Stimulated activated CD4-positive, alpha-beta T cell treated with anti-CD3 and anti-CD28 coated beads, Interleukin-15, amount 100 ng/mL, for 48 hours (primary cell): ENCODE measurements at places on chromosomes 11 and 22.

DNA sequence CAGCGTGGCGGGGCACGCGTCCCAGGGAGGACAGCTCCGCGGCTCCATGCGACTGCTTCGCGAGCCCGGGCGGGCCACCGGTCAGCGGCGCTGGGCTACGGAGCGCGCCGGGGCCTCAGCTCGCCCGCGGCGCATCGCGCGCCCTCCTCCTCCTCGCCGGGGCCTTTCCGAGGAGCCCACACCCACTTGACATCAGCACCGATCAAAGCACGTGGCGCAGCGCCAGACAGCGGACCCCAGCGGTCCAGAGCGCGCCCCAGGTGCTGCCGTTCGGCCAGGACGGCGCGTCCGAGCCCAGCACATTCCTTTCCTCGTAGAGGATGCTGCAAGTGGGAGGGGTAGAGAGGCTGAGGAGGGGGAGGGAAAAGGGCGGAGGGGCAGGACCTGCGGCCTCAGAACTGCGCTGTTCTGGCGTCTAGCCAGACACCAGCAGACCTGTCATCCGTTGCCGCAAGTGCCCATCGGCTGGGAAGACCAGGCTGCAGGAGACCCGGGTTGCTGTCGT lies 88.6 kb downstream of the PLEKHA7 start:
- DNase-seq = peak; percentile 25

- DNase-seq = no peak
Observed at GRCh38 chr11:123055191-123055901, 6.6 kb downstream of the HSPA8 start.

DNA sequence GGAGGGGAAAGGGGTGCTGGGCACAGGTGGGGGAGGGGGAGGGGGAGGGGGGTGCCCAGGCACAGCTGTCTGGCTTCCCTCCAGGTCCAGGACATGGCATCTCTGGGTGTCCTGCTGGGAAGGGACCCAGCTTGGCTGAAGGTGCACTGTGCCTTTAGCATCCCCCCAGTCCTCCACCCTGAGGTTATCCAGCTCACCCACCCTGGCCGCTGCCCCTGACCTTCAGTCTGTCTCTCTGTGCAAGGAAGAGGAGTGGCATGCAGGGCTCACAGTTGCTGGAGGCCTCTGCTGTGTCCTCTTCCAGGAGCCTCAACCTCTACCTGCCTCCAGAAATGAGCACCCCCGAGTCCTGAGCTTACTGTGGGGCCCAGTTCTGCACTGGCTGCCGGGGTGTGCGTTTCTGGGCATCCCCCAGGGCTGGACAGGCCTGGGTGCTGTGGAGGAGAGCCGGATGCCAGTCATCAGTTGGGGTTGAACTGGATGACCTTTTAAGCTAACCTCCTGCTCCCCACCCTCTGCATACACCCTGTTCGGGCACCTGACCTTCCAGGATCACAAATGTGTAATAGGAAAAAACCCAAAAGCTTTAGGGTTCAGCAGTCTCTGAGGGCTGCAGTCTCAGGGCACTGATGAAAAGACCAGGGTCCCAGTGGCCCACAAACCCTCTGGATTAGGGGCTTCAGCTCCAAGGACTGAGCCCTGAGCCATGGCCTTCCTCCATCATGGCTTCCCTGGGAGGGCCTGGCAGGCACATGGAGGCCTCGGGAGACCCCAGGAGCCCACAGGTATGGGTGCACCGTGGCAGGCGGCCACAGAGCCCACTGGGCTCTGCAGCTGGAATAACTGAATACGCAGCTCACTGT lies 9.6 kb upstream of the CTSD start:
- no peak for DNase-seq

DNA sequence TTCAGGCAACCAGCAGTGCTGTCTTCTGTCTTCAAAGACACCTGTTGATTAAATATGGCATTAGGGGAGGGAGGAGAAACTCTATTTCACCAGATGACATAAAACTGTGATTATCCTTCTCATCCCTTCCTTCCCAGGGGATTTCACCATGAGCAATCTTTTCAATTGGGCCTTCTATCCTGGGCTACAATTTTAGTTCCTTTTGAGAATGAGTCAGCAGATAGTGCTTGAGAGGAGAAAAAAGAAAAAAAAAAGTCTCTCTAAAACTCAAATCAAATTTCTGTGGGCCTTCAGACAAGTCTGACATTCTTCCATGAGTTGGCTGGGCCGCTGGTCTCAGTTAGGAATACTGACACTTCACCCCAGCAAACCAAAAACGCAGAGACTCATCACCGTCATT lies 7.2 kb downstream of the FLI1 start:
- no peak for DNase-seq

DNA sequence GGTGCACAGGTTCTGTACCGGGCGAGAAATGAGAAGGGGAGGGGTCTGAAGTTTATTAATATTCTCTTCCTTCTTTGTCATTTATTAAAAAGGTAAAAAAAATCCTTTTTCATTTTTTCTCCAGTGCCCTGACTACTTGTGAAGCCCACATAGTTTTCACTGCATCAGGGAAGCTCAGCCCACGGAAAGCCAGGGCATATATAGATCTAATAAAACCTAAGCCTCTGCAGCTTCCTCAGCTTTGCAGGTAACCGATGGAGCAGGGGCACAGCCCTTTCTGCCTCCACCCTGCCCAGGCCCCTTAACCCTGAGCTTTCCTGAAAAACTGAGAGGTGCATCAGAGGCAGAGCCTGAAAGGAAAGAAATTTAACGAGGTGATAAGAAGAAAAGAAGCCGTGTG lies 140.1 kb downstream of the NXPE2 start:
- no peak for DNase-seq

DNA sequence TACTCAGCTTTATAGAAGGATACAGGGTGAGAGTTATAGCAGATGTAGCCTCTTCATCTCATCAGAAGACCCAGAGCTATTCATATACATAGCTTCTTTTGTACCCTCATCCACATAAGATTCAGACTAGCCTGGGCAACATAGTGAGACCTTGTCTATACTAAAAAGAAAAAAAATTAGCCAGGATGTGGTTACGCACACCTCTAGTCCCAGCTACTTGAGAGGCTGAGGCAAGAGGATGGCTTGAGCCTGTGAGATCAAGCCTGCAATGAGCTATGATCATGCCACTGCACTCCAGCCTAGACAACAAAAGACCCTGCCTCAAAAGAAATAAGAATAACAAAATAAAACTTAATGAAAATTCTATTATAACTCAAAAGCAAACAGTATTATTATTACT lies 36.7 kb upstream of the B3GNT6 start:
- no peak for DNase-seq
